ENCODE measurements at places on chromosomes 3 and 15. TPM values are rescaled to one million over a fixed set of nuclear protein-coding genes. Genes with fewer than 3 reads are reported as not detected.

The SLC30A4 gene
- polyA plus RNA-seq = 2.5 TPM

The CEP152 gene
- polyA plus RNA-seq = 1.8 TPM

The RMDN3 gene
- 21.6 TPM for polyA plus RNA-seq

The SUSD5 gene
- polyA plus RNA-seq = 16.0 TPM

The PARL gene
- polyA plus RNA-seq = 55.6 TPM

The ZNF660 gene
- polyA plus RNA-seq = 4.5 TPM

The GRAMD1C gene
- polyA plus RNA-seq = 1.9 TPM

The CX3CR1 gene
- 8.4 TPM for polyA plus RNA-seq

The ZIC1 gene
- polyA plus RNA-seq = not detected

The TPRG1 gene
- 7.5 TPM for polyA plus RNA-seq

GRCh38 chr15:33371159-33371558 lies 60.4 kb downstream of the RYR3 start:
- no peak for DNase-seq

DNA sequence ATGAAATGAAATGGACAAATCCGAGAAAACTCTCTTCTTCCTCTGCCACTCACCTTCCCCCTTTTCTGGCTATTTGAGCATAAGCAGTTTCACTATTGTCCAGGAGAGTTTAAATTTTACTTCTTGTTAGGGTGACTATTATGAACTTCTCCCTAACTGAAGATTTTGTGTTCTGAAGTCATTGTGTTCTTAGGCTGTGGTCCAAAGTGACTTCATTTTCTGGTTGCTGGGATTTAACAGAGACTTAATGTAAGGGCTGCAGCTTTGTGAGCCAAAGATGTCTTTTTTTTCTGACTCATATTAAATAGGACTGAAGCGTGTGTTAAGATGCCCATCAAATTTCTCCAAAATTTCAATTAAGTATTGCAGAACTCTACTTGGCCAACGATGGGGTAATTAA lies 46.5 kb upstream of the FSTL1 start:
- no peak for DNase-seq

- DNase-seq = no peak
Observed at GRCh38 chr3:158711886-158712285, 20.4 kb downstream of the RARRES1 start.

- peak; percentile 34 for DNase-seq
Observed at GRCh38 chr3:133895208-133896001, at the start of gene RAB6B. Gene RAB6B, minus strand, starts transcription at chr3:133895882. Its CDS starts 416 bp downstream, at chr3:133895466.

- peak; percentile 64 for DNase-seq
Observed at GRCh38 chr15:74406992-74407705, 26.6 kb downstream of the SEMA7A start.

DNA sequence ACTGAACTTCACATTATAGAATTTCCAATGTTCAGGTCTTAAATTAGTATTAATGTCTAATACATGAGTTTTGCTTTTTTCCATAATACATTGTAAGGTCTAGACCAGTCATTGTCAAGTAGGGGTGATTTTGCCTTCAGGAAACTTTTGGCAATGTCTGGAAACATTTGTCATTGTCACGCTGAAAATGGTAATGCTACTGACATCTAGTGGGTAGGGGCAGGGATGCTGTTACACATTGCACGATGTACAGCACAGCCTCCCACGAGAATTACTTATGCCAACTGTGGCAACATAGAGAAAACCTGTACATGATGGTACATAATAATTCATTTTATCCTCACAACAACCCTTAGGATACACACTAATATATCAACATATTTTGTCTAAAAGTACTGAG lies 384.1 kb downstream of the CADM2 start:
- DNase-seq = no peak

DNA sequence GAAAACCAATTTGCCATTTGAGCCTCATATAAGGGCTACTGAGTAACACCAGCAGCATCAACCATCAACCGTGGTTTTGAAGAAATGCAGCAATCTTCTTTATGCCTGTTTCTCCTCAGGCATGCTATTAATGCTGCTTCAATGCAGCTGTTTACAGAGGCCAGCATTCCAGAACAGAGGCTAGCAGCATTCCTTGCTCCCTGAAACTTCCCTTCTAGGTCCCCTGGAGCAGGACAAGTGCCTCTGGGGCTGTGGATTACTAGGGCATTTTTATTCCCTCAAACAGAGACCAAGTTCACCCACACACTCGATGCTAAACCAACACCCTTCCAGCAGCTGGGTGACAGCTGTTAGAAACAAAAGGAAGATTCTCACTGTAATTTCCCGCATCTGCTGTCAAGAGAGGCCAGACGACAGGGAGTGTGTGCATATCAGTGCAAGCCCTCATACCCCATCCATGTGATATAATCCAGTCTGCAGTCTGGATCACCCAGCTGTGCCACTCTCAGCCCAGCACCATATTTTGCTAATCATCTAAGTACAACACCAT lies 57.5 kb downstream of the HOMER2 start:
- DNase-seq = no peak

DNA sequence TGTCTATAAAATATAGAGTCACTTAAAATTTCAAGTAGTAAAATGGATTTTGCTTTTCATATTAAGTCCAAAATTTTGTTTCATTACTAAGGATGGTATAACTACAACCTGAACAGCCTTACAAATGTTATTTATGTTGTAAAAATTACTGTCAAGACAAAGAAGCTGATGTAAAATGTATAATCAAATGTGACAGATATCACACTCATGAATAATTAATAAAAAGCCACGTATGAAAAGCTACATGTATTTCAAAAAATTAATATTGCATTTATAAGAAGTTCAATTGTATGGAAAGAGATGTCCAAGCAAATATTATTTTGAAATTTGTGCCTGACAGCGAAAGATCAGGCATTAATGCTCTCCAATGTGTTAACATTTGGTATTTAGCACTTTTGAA lies 48.9 kb downstream of the KBTBD8 start:
- DNase-seq = no peak

GRCh38 chr15:63879211-63879610 lies 45.5 kb upstream of the HERC1 start:
- no peak for DNase-seq

GRCh38 chr3:72116226-72116625 lies 331.3 kb upstream of the PROK2 start:
- DNase-seq = no peak

- no peak for DNase-seq
Observed at GRCh38 chr15:85168642-85169173, 187.1 kb downstream of the PDE8A start.

- DNase-seq = no peak
Observed at GRCh38 chr3:195708626-195709481, 11.9 kb upstream of the MUC20 start.

DNA sequence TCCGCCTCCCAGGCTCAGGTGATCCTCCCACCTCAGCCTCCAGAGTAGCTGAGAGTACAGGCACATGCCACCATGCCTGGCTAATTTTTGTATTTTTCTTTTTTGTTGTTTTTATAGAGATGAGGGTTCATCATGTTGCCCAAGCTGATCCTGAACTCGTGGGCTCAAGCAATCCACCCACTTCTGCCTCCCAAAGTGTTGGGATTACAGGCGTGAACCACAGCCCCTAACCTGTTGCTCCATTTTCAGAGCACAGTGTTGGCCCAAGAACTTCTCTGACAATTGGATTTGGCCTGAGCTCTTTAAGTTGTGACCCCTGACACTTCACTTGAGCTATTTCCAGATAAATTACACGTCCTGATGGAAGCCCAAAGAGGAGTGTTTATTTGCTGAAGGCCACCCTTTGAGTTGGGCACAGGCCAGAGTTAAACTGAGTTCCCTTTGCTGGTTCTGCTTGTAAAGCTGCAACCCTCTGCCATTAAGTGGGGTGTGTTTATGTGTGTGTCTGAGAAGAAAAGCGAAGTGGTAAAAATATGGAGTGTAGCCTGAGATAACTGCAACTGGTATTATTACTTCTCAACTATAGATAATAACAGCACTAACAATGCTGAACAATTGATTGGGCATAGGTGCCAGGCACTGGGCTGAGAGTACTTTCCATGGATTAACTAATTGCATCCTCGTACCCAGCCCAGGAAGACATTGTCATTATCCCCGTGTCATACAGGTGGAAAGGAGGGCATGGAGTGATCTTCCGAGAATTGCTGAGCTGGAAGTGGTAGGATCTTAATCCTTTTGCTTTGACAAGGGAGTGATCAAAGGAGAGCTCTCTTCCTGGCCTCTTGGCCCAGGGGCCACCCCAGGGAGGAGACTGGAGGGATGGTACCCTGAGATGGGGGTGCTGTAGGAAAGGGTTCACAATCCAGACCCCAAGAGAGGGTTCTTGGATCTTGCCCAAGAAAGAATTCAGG lies 91.5 kb upstream of the PROK2 start:
- DNase-seq = no peak

GRCh38 chr3:42703695-42704025 lies 1.1 kb upstream of the HHATL start:
- no peak for DNase-seq

DNA sequence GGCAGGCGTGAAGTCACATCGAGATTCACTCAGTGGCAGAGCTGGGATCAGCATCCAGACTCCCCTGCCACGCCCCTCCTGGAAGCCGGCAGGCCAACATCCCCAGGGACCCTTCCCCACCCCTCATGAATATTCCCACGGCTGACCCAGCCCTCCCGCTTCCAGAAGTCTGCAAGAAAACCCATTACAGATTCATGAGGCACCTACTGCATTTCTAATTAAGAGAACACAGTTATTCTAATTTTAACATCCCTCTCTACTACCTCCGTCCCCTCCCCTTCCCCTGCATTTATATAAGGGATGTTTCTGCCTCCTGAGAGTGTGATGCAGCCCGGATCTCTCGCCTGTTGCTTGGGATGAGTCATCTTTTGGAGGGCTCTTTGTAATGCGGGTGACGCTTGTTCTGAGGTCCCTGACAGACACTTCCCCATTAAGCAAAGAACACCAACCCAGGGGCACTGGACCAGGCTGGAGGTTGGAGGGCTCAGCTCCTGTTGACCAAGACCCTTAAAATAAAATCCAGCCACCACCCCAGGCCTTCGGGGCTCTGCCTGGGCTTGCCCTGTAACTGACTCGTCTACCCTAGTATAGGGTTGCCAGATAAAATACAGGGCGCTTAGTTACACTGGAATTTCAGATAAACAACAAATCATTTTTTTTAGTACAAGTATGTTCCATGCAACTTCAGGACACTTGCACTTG lies 118.7 kb downstream of the NUP210 start:
- DNase-seq = no peak

DNA sequence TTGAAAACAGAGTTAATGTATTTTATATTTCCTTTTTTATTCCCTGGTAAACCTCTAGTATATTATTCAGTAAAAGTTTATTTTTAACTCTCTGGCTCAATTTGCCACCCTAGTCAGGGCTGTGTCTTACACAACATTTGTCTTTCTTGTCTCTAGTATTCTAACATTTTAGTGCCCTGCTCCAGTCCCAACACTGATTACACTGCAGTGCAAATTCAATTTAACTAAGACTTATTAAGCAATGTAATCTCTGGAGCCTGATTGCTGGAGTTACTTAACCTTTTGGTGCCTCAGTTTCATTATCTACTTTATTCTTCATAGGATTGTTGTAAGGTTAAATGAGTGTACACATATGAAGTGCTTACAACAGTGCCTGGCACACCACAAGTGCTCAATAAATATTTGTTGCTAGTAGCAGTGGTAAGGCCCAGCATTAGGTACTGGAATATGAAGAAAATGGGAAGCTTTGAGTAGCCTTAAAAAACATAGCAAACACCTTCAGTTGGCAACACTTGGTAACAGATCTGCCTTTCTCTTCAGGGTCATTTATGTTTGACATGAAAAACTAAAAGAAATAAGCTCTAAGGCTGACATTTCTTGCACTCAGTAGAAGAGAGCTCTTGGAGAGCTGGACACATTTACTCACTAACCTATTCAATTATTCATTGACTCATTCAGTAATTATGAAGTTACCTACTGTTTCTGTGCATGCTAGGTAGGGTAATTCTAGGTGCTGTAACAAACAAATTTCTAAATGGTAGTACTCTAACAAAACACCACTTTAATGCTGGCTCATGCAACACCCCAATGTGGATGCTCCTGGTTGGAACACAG lies 364.5 kb upstream of the EPHA3 start:
- DNase-seq = no peak

DNA sequence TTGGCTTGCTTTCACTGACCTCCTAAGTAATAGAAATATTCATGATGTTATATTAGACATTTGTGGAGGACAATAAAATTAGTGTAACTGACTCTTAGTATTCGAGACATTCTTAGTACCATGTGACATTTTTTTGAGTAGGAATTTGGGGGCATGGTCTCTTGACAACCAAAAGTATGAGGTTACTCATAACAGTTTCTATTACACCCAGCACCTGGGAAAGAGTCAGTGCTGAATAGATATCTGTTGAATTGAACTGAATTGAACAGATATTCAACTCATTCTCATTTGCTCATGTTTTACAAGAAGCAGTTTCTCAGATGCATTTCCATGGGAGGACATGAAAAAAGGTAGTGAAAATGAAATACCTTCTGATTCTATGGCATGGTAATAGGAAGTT lies 84.4 kb downstream of the CMSS1 start:
- no peak for DNase-seq

DNA sequence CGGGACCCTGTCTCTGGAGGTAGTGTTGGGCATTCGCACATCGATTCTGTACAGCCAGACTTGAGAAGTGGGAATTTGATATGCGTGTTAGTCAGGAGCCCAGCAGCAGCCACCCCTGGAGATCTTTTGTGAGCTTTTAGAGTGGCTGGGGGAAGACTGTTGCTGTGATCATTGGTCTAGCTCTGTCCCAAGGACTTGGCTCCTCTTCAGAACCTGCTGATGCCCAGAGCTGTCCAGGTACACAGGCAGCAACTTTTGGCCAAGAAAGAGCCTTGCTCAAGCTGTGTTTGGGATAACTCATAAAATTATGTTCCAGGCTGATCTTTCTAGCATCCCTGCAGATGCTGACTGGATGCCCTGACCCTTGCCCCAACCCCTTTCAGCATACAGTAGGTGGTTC lies 29.3 kb downstream of the LIMD1 start:
- no peak for DNase-seq

DNA sequence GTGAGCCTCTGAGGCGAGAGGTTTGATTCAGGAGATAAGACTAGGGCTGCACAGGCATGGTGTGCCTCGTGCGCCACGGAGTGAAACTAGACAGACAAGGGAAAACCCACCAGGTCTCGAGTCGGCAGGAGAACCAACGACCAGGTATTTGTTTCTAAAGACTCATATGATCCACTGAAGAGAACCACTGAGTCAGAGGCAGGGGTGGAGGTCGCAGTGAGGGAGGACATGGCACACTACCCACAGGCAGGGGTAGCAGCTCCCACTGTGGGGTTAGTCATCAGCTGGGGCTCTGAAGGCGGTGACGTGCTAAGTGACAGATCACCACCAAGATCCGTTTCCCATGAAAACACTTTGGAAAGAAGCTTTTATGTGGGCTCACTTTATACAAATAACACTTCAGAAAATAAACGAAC lies 45.7 kb downstream of the CHSY1 start:
- no peak for DNase-seq

DNA sequence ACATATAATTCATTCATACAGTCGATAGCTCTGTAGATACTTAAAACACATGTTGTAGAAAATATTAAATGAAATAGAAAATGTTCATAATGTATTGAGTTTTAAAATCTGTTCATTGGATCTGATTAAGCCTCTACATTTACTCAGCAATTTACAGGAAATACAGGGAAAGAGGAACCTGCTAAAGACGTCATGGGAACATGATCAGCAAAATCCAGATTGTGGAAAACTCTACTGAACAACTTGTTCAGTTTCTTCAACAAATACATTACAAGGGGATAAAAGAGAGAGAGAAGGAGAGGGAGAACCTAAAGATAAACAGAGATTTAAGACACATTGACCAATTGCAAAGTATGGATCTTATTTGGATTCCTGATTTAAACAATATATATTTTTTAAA lies 46.7 kb downstream of the KLHL6 start:
- DNase-seq = no peak

- DNase-seq = no peak
Observed at GRCh38 chr3:9820946-9821345, 10.9 kb downstream of the TTLL3 start.

- no peak for DNase-seq
Observed at GRCh38 chr3:127324913-127325628, 37.2 kb upstream of the PRR20G start.

Data from ovary (tissue), 10 donors.